Glutamatergic neuron (in vitro differentiated cells): ENCODE measurements at places on chromosomes 4 and X.

DNA sequence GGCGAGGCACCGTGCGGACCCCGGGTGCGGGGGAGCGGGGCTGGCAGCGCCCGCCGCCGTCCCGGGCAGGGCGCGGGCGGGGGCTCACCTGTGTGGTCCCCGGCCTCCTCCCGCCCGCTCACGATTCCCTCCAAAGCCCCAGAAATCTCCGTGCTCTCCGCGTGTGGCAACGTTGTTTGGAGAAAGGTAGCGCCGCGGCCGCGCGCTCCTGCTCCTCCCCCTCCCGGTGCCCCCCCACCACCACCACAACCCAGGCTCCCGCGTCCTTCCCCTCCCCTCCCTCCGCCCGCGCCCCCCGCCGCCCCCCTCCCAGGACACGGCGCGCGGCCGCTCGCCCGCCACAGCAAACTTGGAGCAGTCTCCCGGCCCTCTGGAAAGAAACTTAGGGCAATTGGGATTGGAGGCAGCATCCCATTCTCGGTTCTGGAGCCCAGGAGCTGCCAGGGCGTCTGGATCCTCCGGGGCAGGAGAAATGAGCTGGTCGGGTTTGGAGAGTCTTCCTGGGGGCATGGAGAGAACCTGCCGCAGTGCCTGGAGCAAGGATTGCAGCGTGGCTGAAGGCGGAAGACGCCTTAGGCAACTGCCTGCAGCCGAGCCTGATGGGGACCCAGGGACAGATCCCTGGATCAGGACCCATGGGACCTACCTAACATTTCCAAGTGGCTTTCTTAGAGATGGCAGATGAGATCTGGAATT, 855 bp downstream of the KLF3 start:
- peak; percentile 75 for DNase-seq

GRCh38 chr4:78250500-78250899, 193.4 kb downstream of the FRAS1 start:
- no peak for DNase-seq

DNA sequence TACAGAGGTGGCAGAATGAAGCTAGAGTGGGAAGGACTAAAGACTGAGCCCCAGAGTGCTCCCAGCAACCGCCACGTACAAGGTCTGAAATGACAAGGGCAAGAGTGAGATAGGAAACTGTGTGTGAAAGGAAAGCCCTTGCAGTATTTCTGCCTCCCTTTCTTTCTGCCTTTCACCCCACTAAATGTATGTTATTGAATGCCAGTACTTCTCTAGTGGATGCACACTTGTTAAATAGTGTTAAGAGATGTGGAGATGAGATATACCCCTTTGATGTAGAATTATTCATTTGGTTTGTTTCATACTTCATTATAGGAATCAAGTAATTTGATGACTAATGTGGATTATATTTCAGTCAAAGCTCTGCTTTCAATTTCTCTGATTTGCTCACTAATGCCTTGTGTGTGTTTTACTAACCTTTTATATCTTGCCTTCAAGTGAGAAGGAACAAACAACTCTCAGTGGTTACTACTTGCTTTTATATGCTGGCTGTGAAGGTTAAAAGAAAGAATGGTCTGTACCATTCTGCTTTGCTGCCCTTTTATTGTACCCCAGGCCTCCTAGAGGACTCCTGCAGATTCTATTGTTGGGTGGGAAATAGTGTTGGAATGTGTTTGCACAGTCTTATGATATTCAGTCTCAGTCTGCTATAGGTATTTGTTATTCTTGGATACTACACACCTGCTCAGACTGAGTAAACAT, 8.0 kb upstream of the ANXA3 start:
- DNase-seq = no peak

DNA sequence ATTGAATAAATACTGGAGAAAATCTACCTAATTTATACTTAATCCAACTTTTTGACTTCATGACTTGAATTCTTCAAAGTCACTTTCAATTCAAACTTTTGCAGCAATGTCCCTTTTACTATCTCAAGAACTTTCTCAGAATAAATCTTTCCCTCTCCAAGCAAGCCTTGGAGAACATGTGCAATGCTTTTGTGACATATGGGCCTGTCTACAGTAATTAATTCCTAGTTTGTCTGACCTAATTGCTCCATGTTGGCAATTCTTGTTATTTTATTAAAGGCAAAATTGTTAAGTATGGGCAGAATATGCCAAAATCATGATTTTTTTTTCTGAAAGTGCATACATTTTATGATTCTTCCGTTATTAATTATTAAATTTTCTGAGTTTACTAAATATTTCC, 1115.3 kb downstream of the PDHA2 start:
- DNase-seq = no peak

- DNase-seq = no peak
Measured at GRCh38 chr4:111537871-111538270, 607.4 kb upstream of the FAM241A start.

DNA sequence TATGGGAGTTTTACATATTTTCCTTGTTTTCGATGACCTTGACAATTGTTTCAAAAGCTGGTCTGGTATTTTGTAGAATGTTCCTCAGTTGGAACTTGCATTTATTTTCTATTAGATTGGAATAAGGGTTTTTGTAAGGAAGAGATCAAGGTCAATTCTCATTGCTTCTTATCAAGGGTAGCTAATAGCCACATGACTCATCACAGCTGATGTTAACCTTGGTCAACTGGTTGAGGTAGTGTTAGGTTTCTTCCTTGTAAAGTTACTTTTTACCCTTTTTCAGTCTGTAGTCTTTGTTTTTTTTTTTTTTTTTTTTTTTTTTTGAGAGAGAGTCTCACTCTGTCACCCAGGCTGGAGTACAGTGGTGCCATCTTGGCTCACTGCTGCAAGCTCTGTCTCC, 257.2 kb downstream of the SNCA start:
- DNase-seq = no peak
